Heart left ventricle (tissue), 16 donors: ENCODE measurements at places on chromosomes 1 and 21. TPM values are rescaled to one million over a fixed set of nuclear protein-coding genes. Genes with fewer than 3 reads are reported as not detected.

GRHL3 gene
- not detected for total RNA-seq

DNA sequence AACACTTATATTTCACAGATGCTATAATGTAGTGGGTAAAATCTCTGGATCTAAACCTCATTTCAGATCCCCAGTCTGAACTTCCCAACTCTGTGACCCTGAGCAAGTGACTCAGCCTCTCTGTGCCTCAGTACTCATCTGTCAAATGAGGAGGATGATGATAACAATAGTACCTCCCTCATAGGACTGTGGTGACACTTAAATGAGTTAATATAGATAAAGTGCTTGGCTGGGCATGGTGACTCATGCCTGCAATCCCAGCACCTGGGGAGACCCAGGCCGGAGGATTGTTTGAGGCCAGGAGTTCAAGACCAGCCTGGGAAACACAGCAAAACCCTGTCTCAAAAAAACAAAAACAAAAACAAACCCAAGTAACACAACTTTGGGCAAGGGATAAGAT, 4.7 kb upstream of the ECE1 start:
- no peaks in the 10 kb centered on the region for H3K4me1 ChIP-seq
- H3K4me3 ChIP-seq: no peak overlapping the region
- H3K36me3 ChIP-seq: no peaks in the 10 kb centered on the region
- no peaks in the 10 kb centered on the region for H3K27me3 ChIP-seq

- no peak for DNase-seq
- no peaks in the 10 kb centered on the region for H3K27me3 ChIP-seq
These were observed 18.4 kb upstream of the LY9 start for GRCh38 chr1:160777486-160778089.

GRCh38 chr1:95652423-95652965, 418.5 kb downstream of the RWDD3 start:
- DNase-seq: no peak
- no peaks in the 10 kb centered on the region for H3K36me3 ChIP-seq
- H3K27ac ChIP-seq: no peak overlapping the region
- H3K4me3 ChIP-seq: no peak overlapping the region

LYPD8 gene
- total RNA-seq: not detected

PRAMEF2 gene
- total RNA-seq: not detected

DNA sequence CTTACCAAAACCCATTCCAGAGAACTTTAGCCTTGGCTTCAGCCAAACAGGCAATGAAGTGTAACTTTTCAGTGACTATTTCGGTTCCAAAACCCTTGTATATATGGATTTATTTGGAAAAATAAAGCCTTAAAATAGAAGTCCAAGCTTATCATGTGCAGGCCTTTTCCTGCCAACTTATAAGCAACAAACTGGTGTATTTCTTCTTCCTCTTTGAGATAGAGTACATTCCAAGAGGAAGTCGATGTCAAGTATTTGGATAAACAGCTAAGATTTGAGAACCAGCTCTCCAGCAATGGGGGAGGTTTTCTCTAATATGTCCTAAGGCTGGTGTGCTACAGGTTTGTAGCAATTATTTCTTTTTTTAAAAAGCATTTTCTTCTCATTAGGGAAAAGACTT, 407.8 kb downstream of the DUSP10 start:
- H3K27ac ChIP-seq: no peak overlapping the region
- H3K36me3 ChIP-seq: no peaks in the 10 kb centered on the region
- no peaks in the 10 kb centered on the region for H3K27me3 ChIP-seq
- no peak for DNase-seq
- H3K4me1 ChIP-seq: peaks cover 18% of the 10 kb centered on the region

ARTN gene
- total RNA-seq: 1.3 TPM

- no peaks in the 10 kb centered on the region for H3K27me3 ChIP-seq
- H3K36me3 ChIP-seq: no peaks in the 10 kb centered on the region
- no peak for DNase-seq
These were observed 172.6 kb downstream of the PTPRC start for GRCh38 chr1:198811449-198811848.

GRCh38 chr1:36384542-36385409, 948 bp downstream of the STK40 start:
- DNase-seq: peak; percentile 54
- H3K27me3 ChIP-seq: no peaks in the 10 kb centered on the region
- no peaks in the 10 kb centered on the region for H3K36me3 ChIP-seq
- H3K27ac ChIP-seq: peak overlapping the region; percentile 93
- H3K4me1 ChIP-seq: peaks cover 81% of the 10 kb centered on the region

- no peaks in the 10 kb centered on the region for H3K36me3 ChIP-seq
- H3K4me1 ChIP-seq: no peaks in the 10 kb centered on the region
- no peak for DNase-seq
- H3K27me3 ChIP-seq: peaks cover 2% of the 10 kb centered on the region
These were observed 11.4 kb upstream of the OLIG2 start for GRCh38 chr21:33014331-33014730.

GRCh38 chr1:95035536-95035935, 37.2 kb downstream of the ALG14 start:
- H3K36me3 ChIP-seq: no peaks in the 10 kb centered on the region
- H3K4me3 ChIP-seq: no peak overlapping the region
- no peaks in the 10 kb centered on the region for H3K4me1 ChIP-seq
- no peak for DNase-seq
- H3K27me3 ChIP-seq: no peaks in the 10 kb centered on the region

- peak overlapping the region; percentile 73 for H3K27ac ChIP-seq
- peaks cover 17% of the 10 kb centered on the region for H3K4me1 ChIP-seq
- DNase-seq: no peak
- H3K27me3 ChIP-seq: no peaks in the 10 kb centered on the region
- no peaks in the 10 kb centered on the region for H3K36me3 ChIP-seq
These were observed 75.8 kb downstream of the ARHGEF16 start for GRCh38 chr1:3530086-3530925.

DNA sequence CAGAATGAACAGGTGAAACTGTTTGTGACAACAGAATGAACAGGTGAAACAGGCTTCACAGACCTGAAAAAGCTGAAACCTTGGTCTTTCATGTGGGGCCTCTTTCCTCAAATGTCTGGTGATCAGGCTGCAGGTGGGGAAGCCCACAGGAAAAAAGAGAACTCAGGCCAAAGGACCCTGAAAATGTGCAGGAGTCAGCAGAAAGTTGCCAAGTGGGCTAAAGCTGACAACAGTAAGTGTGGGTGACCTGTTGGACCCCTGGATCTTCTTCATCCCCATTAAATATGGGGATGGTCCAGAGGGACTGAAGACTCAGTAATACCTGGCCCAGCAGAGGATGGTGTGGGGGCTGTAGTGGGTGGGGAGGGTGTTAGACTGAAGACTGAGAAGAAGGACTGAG, 9.1 kb upstream of the CHIT1 start:
- H3K36me3 ChIP-seq: no peaks in the 10 kb centered on the region
- H3K27me3 ChIP-seq: no peaks in the 10 kb centered on the region
- no peak for DNase-seq
- H3K4me1 ChIP-seq: no peaks in the 10 kb centered on the region
- no peak overlapping the region for H3K4me3 ChIP-seq

DNA sequence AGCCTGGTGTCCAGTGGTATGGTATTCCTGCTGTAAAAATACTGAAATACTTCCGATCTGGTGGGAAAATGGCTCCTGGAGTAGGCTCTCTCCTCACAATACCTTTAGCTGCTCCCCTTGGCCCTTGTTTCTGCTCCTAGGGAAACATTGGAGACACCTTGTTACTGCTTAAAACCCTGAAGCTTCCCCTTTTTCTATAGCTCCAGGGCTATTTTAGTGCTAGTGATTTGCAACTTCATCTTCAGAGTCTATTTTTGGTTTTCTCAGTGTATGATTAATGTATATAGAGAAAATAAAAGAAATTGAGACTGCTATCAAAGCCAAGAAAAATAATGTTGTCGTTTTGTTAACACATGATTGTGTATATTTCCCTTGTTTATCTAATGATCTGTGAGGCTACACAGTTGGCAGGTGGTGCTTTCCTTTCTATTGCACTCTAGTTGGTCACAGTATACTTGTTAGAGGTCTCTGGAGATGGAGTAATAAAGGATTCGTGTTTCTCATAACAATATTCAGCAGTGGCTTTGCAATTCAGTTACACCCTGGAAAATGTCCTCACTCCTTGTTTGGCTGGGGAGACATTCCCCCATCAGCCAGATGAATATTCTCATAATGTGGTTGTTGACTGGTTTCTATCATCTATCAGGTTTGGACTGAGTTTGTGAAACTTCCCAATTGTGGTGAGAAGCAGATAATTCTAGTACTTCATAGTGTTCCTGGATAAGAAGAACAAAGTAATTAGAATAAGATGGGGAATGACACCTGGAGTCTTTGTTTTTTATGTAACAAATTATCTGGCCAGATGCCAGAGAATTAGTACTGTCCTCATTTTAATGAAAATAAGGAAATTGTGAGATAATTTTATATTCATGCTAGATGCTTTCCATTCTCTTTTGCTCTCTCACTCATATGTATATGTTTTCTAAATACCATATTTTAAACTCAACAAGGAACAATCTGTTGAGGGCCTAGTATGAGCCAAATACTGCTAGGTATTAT, 44.8 kb upstream of the CACYBP start:
- no peaks in the 10 kb centered on the region for H3K36me3 ChIP-seq
- no peak overlapping the region for H3K4me3 ChIP-seq
- peaks cover 27% of the 10 kb centered on the region for H3K4me1 ChIP-seq
- H3K27me3 ChIP-seq: no peaks in the 10 kb centered on the region

GNG4 gene
- total RNA-seq: not detected

TTLL7 gene
- 8.2 TPM for total RNA-seq

GRCh38 chr1:172700556-172700955, 41.7 kb downstream of the FASLG start:
- no peaks in the 10 kb centered on the region for H3K36me3 ChIP-seq
- H3K4me1 ChIP-seq: no peaks in the 10 kb centered on the region
- H3K27ac ChIP-seq: no peak overlapping the region
- H3K4me3 ChIP-seq: no peak overlapping the region
- no peaks in the 10 kb centered on the region for H3K27me3 ChIP-seq

- no peaks in the 10 kb centered on the region for H3K27me3 ChIP-seq
- peaks cover 64% of the 10 kb centered on the region for H3K4me1 ChIP-seq
- no peak overlapping the region for H3K4me3 ChIP-seq
These were observed 45.3 kb upstream of the COL18A1 start for GRCh38 chr21:45359451-45360217.

- H3K4me3 ChIP-seq: peak overlapping the region; percentile 86
- peak overlapping the region; percentile 95 for H3K27ac ChIP-seq
- peak; percentile 62 for DNase-seq
- peaks cover 43% of the 10 kb centered on the region for H3K4me1 ChIP-seq
- H3K36me3 ChIP-seq: no peaks in the 10 kb centered on the region
- H3K27me3 ChIP-seq: no peaks in the 10 kb centered on the region
These were observed 2.0 kb downstream of the AHDC1 start for GRCh38 chr1:27601771-27602461.

- no peak for DNase-seq
- H3K36me3 ChIP-seq: peaks cover 100% of the 10 kb centered on the region
- H3K4me3 ChIP-seq: no peak overlapping the region
These were observed 37.8 kb downstream of the NID1 start for GRCh38 chr1:236027104-236027503.
